ENCODE measurements at places on chromosomes 5 and 9. TPM values are rescaled to one million over a fixed set of nuclear protein-coding genes. Genes with fewer than 3 reads are reported as not detected.
A peak's percentile ranks its signal among the peaks of the same experiment; 100 is the strongest.

Gene SYK
- 0.48 TPM for total RNA-seq

Gene IL13
- total RNA-seq: 0.72 TPM

Gene PCDHA13
- total RNA-seq: not detected

Gene GRM6
- not detected for total RNA-seq

Gene KCNN2
- not detected for total RNA-seq

GRCh38 chr5:96963267-96963666 lies 27.4 kb downstream of the LNPEP start:
- DNase-seq: peak; percentile 23

DNA sequence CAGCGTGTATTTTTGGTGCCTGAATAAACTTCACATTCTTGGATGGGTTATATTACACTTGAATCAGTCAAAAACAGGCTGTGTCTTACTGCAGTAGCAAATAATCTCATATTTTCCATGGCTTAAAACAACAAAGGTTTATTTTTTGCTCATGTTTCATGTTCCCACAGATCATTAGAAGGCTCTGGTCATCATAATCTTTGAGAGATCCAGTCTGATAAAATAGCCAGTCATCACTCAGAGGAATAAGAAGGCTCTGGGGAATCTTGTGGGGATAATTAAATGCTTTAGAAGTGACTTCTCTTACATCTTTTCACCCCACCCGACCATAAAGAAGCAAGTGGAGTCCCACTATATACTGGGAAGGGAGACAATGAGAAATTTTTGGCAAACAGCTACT lies 417.7 kb downstream of the PSAT1 start:
- DNase-seq: no peak

DNA sequence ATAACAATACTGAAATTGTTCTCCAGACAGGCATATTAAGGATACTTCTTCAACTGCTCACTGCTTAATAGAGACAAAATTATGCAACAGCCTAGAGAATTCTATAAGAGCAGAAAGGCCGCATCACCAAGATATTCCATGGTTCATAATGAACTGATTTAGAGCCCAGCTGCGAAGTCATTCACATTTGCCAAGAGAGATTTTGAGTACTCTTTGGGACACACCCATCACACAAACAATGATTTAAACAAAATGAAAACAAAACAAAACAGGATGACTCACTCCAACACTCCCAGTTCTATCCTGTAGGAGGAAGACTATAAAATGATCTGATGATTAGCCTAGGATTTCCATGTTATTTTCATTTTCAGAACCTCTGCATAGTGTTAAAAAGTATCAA lies 145.7 kb upstream of the GNA14 start:
- no peak for DNase-seq

DNA sequence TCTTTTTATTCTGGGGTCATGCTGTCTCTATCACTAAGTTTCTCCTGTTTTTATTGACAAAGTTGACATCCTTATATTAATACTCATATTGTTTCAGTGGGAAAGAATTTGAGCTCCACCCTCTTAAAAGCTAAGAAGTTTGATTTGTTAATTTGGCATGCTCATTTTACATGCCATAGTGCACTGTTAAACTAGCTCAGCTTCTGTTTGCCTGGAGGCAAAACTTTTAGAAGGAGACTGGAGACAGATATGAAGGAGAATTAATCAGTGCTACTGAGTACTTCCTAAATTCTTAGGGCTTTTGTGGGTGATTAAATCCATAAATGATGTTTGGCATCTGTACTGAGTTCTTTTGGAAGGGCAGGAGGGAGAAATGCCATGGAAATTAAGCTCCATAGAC lies 138.9 kb downstream of the NTRK2 start:
- DNase-seq: no peak

- no peak for DNase-seq
Observed at GRCh38 chr5:133433641-133434040, 178.7 kb downstream of the FSTL4 start.

DNA sequence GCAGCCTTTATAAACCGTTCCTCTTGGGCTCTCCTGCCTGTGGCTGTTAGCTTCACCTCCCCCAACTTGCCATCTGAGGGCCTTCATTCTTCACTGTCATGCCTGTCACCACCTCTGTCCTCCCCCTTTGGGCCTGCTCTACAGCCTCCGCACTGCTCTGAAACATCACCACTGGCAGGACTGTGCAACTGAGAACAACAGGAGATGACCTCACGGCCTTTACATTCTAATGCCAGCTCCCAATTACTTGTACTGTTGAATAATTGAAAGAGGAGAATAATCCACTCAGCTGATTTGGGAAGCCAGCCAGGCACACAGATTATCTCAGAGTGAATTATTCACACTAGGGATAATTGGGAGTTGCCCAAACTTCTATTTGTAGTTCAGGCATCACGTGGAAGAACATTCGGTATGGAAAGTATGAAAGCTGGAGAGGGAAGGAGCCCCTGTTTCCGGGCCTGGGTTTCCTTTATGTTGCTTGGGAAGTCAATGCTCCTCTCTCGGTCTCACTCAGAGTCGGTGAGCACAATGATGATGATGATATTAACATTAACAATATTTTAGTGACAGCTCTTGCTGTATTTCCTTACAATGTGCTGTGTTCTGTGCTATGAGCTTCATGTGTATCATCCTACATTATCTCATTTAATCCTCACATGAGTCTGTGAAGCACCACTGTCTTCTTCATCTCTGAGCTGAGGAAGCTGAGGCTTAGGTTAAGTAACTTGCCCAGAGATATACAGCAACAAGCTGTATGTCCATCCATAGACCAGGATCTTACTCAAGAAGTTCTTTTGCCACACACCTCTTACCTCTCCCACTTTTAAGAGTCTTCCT lies 99.3 kb upstream of the LRRTM2 start:
- DNase-seq: no peak

DNA sequence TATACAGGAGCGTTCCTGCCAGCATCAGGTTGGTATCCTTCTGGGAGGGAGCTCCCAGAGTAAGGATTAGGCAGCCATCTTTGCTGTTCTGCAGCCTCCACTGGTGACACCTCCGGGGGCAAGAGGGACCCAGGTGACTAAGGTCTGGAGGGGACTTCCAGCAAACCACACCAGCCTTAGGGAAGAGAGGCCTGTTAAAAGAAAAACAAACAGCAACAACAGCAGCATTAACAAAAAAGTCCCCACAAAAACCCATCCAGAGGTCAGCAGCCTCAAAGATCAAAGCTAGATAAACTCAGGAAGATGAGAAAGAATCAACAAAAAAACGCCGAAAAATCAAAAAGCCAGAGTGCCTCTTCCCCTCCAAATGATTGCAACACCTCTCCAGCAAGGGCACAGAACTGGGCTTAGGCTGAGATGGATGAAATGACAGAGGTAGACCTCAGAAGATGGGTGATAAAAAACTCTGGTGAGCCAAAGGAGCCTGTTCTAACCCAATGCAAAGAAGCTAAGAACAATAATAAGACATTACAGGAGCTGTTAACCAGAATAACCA lies 388.2 kb downstream of the SPATA31D1 start:
- DNase-seq: no peak

GRCh38 chr5:163914910-163915309 lies 409.5 kb downstream of the MAT2B start:
- no peak for DNase-seq

- no peak for DNase-seq
Observed at GRCh38 chr5:10602031-10602806, 38.3 kb downstream of the ANKRD33B start.

- no peak for DNase-seq
Observed at GRCh38 chr9:127095411-127095810, 27.0 kb downstream of the ANGPTL2 start.

DNA sequence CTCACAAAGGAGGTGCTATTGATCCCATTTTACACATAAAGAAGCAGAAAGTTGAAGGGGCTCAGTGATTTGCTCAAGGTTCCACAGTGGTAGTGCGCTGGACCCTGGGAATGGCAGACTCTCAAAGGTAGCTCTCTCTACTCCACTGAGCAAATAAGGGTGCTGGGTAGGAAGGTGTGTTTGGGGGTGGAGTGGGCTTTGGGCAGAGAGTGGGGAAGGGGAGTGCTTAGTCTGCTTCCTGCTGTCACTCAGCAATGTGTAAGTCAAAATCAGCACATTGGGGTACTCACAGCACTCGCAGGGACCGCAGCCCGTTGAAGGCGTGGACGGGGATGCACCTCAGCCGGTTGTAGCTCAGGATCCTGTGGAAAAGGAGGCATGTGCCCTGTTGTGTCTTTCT lies 142.8 kb upstream of the PANK3 start:
- DNase-seq: no peak

- no peak for DNase-seq
Observed at GRCh38 chr5:141514330-141515133, 25.7 kb downstream of the PCDHGC5 start.

DNA sequence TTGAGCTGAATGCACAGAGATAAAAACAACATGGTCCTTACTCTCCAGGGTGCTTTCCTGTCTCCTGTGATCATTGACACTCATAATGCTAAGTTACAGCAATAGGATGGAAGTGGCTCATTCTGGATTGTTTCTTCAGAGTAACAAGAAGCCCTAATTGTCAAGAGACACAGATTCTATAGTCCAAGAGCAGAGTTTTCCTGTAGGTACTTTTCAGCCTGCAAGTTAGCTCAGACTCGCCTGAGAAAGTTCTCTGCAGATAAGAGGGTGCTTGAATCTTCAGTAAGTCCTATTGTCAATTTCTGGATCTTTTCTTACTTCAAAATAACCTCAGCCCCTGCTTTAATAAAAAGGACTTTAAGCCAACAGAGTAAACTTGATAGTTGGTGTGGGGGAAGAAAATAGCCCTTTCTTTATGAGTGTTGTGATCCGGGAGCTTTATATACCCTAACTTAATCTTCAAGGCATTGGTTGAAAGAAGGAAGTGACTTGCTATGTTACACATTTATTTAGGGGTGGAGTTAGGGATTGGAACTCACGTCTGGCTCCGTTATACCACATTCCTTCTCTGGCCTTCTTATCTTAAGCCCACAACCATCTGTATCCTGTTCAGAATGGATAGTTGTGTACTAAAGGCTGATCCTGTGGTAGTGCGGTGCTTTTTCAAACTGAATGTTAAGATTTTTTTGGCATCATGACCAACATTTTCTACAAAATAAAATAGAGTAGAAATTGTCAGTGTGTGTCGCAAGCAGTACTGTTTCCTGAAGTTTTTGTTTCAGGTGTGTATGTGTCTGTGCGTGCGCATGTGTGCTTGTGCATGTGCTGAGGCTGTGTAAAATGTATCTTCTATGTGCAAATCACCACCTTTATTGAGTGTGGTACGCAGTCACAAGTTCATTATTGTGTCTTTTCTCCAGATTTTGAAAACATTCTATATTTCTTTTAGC lies 173.9 kb downstream of the WDR70 start:
- no peak for DNase-seq

- DNase-seq: no peak
Observed at GRCh38 chr5:112018846-112019245, 261.9 kb upstream of the NREP start.

GRCh38 chr9:93045521-93045920 lies 13.0 kb upstream of the SUSD3 start:
- no peak for DNase-seq

DNA sequence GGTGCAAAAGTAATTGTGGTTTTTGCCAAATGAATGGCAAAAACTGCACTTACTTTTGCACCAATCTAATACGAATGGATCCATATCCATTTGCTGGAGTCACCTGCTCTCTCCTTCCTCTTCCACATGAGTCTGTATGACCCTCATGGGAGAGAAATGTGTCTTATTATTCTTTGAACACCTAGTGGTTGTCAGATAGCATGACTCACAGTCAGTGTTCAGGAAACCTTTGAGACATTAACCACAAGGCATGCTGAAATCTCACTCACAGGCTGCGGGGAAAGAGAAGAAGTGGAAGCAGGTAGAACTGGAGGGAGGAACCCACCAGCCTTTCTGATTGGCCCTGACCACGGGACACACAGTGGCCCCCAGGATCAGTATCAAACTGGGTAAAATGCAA lies 222.8 kb upstream of the KLF4 start:
- no peak for DNase-seq

- no peak for DNase-seq
Observed at GRCh38 chr5:98110282-98110691, 663.2 kb upstream of the RGMB start.

GRCh38 chr9:94869415-94869843 lies 142.9 kb downstream of the AOPEP start:
- peak; percentile 14 for DNase-seq

DNA sequence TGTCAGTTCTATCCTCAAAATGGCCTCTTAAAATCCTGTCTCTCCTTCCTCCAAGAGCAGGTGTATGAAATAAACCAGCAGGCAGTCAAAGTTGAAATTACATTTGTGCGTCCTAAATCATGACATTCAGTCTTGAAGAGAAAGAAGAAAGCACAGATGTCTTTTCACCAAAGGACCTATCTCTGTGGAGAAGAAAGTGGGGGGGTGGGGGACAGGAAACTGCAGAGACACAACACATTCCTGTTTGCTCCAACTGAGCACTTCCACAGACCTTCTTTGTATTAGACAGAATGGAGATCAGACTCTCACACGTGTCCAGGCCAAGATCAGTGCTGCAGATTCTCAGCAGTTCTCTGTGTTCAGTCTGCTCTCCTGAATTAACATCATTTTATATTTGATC lies 471.9 kb upstream of the RGMB start:
- no peak for DNase-seq

GRCh38 chr9:119509291-119509905 lies 140.2 kb upstream of the BRINP1 start:
- DNase-seq: no peak

DNA sequence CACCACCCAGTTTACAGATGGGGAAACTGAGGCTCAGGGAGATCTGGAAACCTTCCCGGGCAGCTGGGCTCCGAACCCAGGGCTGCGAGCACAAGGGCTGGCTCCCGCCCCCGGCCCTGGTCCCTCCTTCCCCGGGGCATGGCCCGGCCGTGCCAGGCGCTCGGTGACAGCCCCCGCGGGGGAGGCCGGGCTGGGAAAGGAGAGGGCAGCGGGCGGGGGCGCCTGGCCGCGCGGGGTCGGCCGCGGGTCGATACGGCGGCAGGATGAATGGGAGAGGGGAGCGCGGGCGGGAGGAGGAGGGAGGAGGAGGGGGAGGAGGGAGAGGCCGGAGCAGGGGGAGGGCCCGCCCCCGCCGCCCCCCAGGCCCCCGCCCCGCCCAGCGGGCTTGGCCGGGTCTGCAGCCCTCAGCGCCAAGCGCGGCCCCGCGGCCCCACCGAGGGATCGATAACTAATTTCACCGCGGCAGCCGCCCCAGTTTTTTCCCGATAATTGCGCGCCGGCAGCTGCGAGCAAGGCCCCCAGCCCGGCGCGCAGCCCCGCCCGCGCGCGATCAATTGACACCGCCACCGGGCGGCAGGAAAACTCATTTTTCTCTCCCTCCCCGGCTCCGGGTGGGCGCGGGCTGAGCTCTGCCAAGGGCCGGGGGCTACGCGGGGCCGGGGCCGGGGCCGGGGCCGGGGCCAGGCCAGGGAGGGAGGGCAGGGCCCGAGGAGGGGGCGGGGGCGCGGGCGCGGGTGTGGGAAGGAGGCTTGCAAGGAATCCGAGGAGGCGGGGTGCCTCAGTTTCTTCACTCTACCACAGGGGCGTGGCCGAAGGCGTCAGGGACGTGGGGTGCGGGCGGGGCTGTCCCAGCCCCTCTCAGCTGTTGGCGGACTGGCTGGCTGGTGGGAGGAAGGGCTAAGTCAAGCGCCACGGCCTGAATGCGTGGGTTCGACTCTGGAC lies 52.1 kb downstream of the C9orf50 start:
- no peak for DNase-seq

Data from activated naive CD8-positive, alpha-beta T cell treated with anti-CD3 and anti-CD28 coated beads for 36 hours (primary cell).